CD4-positive, alpha-beta T cell treated with Interleukin-17A for 4 hours (primary cell): ENCODE measurements at places on chromosomes 12 and 14.

- no peak for DNase-seq
Observed at GRCh38 chr14:103854017-103854808, 6.8 kb upstream of the PPP1R13B start.

GRCh38 chr12:131093971-131094830, 140.5 kb downstream of the ADGRD1 start:
- no peak for DNase-seq

DNA sequence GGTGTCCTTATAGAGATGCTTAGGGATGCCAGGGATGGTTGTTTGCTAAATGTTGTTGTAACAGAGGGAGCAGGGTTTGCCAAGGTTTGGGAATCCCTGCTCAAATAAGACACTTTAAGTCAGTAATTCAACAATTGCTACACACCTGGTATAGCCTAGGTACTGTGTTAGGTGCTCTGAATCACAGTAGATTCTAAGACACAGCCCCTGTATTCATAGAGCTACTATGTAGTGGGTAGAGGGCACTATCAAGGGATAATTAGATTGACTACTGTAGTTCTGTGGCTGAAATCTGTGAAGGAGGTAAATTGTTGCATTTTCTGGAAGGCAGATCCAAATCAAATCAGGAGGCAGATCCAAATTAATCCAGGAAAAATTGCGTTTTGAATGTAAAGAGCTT, 149.2 kb downstream of the C12orf75 start:
- DNase-seq = no peak

DNA sequence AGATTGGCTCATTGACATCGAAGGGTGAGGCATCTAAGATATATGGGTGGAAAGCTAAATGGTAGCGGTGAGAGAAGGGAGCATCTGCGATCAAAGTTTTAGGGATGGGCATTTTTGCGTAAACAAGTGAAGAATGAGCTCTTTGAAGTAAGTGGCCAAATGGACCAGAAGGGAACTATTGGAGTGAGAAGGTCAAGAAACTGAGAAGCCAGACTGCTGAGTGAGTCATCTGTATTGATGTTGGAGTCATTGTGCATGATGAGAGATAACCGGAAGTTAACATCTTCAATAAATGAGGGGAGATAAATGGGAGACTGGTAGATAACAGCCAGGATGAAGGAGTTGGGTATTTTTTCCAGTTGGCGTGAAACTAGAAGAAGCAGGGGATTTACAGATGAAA, 271.9 kb upstream of the PDE3A start:
- DNase-seq = no peak

- DNase-seq = no peak
Observed at GRCh38 chr12:44711736-44712135, 164.4 kb downstream of the NELL2 start.

DNA sequence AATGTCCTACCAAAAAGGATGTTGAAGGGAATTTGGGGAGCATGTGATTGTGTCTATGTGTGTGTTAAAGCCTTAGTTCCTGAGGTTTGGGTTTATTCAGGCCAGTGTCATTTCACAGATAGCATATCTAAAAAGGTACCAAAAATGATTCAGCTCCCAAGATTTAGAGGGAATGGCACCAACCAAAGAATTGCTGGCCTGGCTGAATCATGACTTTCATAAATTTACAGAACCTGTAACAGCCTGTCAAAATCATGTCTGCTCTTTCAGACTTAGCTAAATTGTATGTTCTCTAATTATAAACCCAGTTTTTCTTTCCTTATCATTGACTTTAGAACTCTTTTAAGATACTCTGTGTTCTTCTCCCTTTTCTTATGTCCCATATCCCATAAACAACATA, 231.5 kb downstream of the NUBPL start:
- DNase-seq = no peak

DNA sequence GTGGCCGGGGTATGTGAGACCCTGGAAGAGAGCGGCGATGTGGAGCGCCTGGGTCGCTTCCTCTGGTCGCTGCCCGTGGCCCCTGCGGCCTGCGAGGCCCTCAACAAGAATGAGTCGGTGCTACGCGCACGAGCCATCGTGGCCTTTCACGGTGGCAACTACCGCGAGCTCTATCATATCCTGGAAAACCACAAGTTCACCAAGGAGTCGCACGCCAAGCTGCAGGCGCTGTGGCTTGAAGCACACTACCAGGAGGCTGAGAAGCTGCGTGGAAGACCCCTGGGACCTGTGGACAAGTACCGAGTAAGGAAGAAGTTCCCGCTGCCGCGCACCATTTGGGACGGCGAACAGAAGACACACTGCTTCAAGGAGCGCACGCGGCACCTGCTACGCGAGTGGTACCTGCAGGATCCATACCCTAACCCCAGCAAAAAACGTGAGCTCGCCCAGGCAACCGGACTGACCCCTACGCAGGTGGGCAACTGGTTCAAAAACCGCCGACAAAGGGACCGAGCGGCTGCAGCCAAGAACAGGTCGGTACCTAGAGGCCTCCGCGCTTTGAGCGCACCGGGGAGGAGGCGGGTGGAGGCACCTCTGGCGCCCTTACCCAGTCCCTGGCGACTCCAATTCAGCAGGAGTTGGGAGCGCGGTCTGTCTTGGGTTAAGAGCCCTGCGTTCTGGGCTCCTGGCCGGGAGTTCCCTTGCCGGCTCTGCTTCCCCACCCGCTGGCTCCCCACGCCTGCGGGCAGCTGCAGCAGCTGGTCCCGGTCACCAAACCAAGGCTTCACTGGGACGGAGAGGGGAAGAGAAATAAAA, 700 bp downstream of the SIX6 start:
- DNase-seq = no peak

DNA sequence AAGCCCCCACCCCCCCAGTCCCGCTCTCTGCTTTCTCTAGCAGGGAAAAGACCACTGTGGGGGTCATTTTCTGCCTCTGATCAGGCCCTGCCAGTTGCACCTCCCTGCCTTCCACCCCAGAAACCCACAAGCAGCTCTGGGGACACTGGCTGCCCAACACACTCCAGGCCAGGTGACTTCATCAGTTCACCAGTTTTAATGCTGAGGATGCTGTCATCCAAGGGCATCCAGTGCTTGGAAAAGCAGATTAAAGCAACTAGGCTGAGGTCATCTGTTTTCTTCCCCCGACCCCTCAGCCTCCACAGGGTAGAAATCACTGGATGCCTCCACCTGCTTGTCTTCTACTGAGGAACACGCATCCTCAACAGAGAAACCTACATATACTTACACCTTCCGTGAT, 282.4 kb downstream of the DPF3 start:
- no peak for DNase-seq

DNA sequence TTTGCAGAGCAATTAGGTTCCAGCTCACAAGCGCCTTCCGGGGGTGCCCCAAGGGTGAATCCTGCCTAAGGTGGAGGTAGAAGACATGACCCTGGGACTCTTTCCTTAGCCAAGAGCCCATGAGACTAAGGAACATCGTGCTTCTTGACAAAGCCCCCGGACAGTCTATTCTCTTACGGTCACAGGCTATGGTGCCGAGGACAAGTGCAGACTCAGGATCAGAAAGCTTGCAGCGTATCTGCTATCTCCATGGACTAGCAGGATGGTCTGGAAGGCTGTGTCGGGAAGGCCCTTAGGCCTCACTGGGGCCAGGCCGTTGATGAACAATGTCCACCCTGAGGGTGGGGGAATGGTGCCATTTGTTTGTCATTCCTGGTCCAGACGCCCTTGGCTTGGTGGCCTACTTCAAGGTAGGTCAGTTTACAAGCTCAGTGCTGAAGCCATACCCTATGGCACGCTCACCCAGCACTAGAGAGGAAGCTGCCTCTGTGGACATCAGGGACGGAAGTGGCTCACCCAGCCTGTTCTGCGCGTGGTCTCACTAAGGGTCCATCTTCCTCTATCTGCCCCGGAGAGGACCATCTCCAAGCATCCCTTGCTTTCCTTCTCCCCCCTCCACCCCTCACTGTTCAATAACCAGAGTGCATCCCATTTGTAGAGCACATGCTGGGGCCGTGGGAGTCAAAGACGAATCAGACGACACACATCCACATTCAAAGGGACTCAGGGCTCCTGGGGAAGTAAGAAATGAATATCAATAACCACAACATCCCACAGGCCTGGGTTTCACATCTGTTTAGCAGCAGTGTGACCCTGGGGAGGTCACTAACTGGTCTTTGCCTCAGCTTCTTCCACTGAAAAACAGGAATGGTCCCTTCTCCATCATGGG, 45.0 kb upstream of the IQSEC3 start:
- no peak for DNase-seq

- DNase-seq = no peak
Observed at GRCh38 chr14:45181806-45182205, 46.1 kb downstream of the FANCM start.
